T-helper 2 cell (primary cell): ENCODE measurements at places on chromosomes 4 and X.

GRCh38 chr4:42708625-42709024, 51.7 kb upstream of the ATP8A1 start:
- DNase-seq = no peak

DNA sequence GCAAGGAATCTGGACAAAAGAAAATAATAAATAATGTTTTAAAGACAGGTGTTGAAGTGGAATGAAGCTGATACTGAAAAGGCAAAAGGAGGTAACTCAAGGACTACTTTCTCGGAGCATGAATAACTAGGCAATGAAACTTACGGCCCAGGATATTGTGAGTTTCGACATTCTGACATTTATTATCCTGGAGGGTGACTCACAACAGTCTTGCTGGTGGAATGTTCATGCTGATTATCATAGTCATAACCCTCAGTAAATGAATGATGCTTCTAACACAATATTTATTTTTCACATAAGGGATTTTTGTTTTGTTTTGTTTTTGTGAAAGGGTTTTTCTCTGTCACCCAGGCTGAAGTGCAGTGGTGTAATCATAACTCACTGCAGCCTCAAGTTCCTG, 147.0 kb upstream of the HPGD start:
- DNase-seq = no peak

DNA sequence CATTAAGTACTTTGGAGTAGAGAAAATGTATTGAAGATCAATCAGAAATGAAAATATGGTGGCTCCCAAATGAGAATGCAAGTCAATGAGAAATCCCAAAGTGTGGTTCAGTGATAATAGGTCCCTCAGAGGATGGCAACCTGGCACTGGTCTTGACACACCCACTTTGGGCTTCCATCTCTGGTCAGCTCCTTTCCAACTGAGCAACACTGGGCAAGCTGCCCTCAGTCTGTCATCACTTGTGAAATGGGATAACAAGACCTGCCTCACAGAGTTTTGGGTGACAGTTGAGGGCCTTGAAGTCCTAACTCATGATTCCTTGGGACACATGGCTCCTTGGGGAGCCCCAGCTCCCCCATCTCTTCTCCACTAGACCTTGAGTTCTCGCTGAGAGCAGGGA, 29.0 kb upstream of the MAMLD1 start:
- no peak for DNase-seq

GRCh38 chr4:148737061-148737770, 295.0 kb upstream of the NR3C2 start:
- DNase-seq = no peak
